ENCODE measurements at places on chromosomes 6 and 20.

DNA sequence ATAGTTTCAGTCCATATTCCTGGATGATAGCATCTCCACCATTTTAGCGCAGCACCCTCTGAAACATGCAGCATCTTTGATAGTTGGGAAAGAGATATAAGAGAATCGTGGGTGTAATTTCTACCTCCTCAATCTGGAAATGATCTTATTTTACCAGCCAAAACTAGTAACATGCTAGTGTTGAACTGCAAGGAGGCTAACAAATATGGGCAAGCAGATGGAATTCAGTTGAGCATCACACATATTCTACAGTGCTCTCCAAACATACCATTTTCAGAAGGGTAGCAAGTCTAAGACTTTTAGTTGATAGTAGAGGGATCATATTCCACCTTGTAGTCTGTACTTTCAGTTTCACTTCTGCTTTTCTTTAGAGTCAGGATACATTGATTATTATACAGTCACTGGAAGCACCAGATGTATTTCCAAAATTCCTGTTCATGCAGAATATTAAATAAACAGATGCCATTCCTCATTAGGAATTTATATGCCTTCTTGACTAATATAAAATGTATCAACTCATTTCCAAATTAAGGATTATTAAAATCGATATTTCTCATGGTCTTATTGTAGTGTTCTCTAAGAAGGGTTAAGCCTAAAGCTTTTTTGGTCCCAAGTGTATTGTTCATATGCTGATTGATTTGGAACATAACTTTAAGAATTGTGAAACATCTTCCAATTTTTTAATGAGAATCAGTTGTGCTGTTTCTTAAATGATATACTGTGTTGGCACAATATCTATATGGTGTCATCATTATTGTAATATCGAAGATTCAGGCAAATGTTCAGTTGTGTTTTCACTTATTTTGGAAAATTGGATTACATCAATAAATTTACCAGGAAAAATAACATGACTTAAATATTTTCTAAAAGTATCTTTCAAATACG is 362.0 kb downstream of the CENPW start:
- H3K27me3 ChIP-seq: no peaks in the 10 kb centered on the region
- H3K4me3 ChIP-seq: no peak overlapping the region
- DNase-seq: no peak
- H3K4me1 ChIP-seq: no peaks in the 10 kb centered on the region

DNA sequence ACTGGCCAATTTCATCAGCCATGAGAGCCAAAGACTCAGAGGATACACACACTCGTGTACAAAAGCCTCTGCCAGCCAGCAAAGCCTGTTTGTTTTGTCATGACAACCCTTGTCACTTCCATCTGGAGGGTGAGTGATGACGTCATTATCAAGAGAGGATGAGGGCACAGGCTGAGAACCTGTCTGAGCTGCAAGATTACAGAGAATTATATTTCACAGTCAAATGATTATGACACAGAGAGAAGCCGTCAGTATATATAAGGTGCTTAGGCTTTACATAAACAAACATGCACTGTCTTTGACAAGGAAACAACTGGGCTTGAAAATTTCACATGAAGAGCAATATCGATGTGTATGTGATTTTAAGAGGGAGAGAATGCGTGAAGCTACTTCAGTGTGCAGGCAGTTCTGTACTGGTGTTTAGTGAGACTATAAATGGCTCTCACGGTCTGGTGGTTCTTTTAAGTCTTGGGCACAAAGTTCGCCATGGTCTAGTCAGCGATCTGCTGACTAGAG is 36.5 kb upstream of the BCLAF1 start:
- no peak overlapping the region for H3K27ac ChIP-seq
- H3K4me3 ChIP-seq: no peak overlapping the region
- no peaks in the 10 kb centered on the region for H3K4me1 ChIP-seq
- no peaks in the 10 kb centered on the region for H3K36me3 ChIP-seq

- no peaks in the 10 kb centered on the region for H3K4me1 ChIP-seq
- H3K4me3 ChIP-seq: no peak overlapping the region
- H3K36me3 ChIP-seq: no peaks in the 10 kb centered on the region
- no peak overlapping the region for H3K27ac ChIP-seq
- H3K27me3 ChIP-seq: no peaks in the 10 kb centered on the region
Observed at GRCh38 chr20:54340667-54341081, 132.8 kb downstream of the PFDN4 start.

DNA sequence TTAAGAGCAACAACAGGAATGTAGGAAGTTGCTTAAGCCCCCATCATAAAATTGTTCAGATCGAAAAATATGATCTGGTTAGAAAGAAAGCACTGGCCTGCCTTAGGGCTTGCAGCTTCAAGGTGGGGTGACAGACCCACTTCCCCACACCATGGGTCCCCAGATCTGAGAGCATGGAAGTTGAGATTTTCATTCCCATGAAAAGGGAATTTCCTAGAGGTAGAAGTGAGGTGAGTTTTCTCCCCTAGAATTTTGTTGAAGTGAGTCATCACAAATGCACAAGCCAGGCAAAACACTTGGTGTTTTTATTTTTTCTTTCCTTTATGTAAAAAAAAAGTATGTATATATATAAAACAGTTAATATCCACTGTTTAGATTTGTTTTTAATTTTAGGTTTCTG is 213.6 kb upstream of the SUPT3H start:
- H3K36me3 ChIP-seq: no peaks in the 10 kb centered on the region
- no peak overlapping the region for H3K27ac ChIP-seq
- H3K27me3 ChIP-seq: no peaks in the 10 kb centered on the region
- no peak for DNase-seq
- H3K4me1 ChIP-seq: no peaks in the 10 kb centered on the region
- H3K4me3 ChIP-seq: no peak overlapping the region

DNA sequence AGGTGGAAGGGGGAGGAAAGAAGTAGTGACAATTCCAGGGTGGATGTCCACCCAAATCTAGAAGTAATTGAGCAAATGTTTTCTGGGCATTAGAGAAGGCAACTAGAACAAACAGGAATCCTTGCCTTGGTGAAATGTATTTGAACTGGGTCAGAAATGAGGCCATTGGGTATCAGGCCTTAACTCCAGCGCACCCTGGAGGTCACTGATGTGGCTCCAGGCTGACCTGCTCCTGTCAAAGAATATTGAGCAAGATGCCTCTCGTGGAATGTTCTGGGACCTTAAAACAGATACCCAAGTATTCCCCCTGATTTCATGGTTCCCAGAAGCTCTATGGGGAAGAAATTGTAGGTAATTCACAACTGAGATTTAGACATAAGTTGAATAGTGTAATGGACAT is 6.9 kb downstream of the HLA-DPB1 start:
- no peak for DNase-seq
- no peaks in the 10 kb centered on the region for H3K27me3 ChIP-seq
- H3K27ac ChIP-seq: peak overlapping the region; percentile 11
- H3K4me3 ChIP-seq: no peak overlapping the region

- H3K27ac ChIP-seq: no peak overlapping the region
- H3K36me3 ChIP-seq: no peaks in the 10 kb centered on the region
- H3K4me1 ChIP-seq: no peaks in the 10 kb centered on the region
- H3K4me3 ChIP-seq: no peak overlapping the region
- peaks cover 41% of the 10 kb centered on the region for H3K27me3 ChIP-seq
Observed at GRCh38 chr20:62715201-62715600, 6.6 kb downstream of the NTSR1 start.

- no peaks in the 10 kb centered on the region for H3K27me3 ChIP-seq
- H3K4me1 ChIP-seq: no peaks in the 10 kb centered on the region
- no peak overlapping the region for H3K4me3 ChIP-seq
- DNase-seq: no peak
Observed at GRCh38 chr6:157120534-157121232, 202.6 kb downstream of the TMEM242 start.

DNA sequence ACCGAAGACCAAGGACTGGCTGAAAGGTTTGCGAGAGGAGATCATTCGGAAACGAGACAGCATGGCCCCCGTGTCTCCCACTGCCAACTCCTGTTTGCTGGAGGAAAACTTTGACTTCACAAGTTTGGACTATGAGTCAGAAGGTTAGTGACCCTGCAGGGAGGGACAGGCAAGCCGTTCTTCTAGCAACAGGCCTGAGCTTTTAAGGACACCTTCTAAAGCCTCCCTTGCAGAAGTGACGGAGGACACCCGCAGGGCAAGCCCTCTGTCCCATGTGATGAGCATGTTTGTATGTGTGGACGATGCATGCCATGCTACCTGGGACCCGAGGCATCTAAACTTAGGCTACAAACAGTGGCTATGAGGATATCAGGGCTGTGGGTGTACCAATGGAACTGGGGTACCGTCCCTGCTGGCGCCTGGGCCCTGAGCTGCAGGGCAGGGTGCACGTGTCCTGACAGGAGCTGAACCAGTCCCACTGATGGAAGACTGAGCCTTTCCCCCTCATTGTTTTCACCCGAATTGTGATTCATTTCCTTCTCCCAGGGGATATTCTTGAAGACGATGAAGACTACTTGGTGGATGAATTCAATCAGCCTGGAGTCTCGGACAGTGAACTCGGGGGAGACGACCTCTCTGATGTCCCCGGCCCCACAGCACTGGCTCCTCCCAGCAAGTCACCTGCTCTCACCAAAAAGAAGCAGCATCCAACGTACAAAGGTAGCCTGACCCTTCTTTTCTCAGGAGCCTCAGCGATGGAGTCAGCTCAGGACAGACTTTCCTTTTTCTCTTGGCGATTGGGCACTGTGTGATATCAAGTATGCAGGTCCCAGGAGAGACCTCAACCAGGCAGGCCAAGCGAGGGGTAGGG is 84.4 kb downstream of the SERAC1 start:
- no peak for DNase-seq
- H3K27me3 ChIP-seq: no peaks in the 10 kb centered on the region
- H3K27ac ChIP-seq: no peak overlapping the region
- H3K4me1 ChIP-seq: no peaks in the 10 kb centered on the region
- peaks cover 4% of the 10 kb centered on the region for H3K36me3 ChIP-seq

DNA sequence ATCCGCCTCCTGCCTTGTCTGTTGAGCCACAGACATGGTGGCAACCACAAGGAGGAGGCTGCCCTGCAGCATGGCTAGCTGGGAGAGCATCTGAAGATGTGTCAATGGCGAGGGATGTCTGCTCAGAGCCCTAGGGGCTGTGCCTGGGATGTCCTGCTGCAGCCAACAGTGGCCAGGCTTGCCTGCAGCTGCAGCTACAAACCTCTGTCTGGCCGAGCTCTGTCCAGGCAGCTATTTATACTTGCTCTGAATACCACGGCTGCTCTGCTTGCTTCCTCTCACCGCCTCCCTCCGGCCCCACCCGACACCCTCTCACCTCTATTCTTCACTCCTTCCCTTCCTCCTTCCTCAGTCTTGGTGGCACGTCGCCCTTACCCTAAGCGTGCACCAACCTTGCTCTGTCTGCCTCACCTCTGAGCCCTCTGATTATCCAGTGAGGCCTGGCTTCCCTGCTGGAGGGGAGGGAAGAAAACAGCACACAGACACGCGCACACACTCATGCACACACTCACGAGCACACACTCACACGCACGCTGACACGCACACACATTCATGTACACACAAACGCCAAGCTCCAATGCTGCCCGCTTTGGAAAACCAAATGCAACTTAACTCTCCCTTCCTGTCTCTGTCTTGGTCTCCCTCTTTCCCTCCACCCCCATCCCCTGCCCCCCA is at the start of gene ANGPT4:
ANGPT4 (minus strand) TSS at position 210 of the 675 bp plus-strand sequence; CDS start at position 90, 120 bp downstream.
- H3K4me3 ChIP-seq: peak within 1 kb of the TSS; percentile 5
- no peak for DNase-seq
- no peaks in the 10 kb centered on the region for H3K36me3 ChIP-seq
- no peak within 1 kb of the TSS for H3K27ac ChIP-seq

- peak overlapping the region; percentile 92 for H3K27ac ChIP-seq
- H3K4me1 ChIP-seq: no peaks in the 10 kb centered on the region
- no peak for DNase-seq
- peak overlapping the region; percentile 85 for H3K4me3 ChIP-seq
- H3K27me3 ChIP-seq: no peaks in the 10 kb centered on the region
Observed at GRCh38 chr6:89146718-89147700, 1.2 kb downstream of the PM20D2 start.

- no peaks in the 10 kb centered on the region for H3K4me1 ChIP-seq
- no peak for DNase-seq
- H3K27me3 ChIP-seq: peaks cover 49% of the 10 kb centered on the region
- H3K36me3 ChIP-seq: no peaks in the 10 kb centered on the region
- H3K27ac ChIP-seq: no peak overlapping the region
- H3K4me3 ChIP-seq: no peak overlapping the region
Observed at GRCh38 chr6:28203201-28203600, 21.9 kb upstream of the ZSCAN9 start.

GRCh38 chr6:24982231-24982630 is 46.5 kb upstream of the RIPOR2 start:
- no peaks in the 10 kb centered on the region for H3K27me3 ChIP-seq
- no peaks in the 10 kb centered on the region for H3K4me1 ChIP-seq
- no peak for DNase-seq
- H3K36me3 ChIP-seq: no peaks in the 10 kb centered on the region
- H3K4me3 ChIP-seq: no peak overlapping the region
- no peak overlapping the region for H3K27ac ChIP-seq

DNA sequence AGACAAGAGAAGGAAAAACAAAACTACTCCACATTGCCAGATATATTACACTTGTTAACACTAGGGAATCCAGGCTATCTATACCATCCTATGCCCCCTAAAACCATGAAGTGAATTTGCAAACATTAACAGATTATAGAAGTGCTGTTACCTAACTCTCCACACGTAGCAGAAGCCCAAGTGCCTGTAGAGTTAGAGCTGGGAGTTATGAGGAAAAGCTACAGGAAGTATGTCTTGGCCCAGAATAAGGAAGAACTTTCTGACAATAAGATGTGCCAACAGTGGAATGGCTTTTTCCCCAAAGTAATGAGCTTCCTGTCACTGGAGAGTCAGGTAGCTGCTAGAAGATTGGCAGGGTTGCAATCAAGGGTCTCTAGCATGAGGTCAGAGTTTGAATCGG is 32.5 kb downstream of the ADGRG6 start:
- no peaks in the 10 kb centered on the region for H3K36me3 ChIP-seq
- DNase-seq: no peak
- H3K27me3 ChIP-seq: no peaks in the 10 kb centered on the region
- no peak overlapping the region for H3K27ac ChIP-seq
- no peak overlapping the region for H3K4me3 ChIP-seq
- H3K4me1 ChIP-seq: no peaks in the 10 kb centered on the region

GRCh38 chr20:38730167-38730988 is 6.1 kb downstream of the SLC32A1 start:
- no peak overlapping the region for H3K27ac ChIP-seq
- DNase-seq: no peak
- no peak overlapping the region for H3K4me3 ChIP-seq

DNA sequence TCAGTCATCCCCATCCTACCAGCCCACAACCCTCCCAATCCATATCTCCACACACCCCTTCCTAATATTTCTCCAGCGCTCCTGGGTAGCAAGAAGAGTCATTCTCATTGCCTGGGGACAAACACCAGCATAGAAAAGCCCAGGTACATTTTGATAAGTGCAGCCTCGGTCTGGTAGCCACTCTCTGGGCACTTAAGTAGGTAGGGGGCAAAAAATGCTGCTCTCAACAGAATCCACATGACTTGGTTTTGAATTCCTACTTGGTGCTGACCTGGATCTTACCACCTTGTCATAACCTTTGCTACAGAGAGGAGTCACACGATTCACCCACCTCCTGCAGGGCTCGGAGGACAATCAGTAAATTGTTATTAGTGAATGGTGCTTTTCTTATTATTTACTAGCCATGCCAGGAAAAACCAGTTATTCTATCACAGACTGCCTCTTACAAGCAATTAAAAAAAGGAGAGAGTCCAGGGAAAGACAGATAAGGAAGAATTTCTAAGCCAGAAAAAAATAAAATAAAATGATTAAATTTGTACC is 249.1 kb downstream of the LY86 start:
- H3K4me3 ChIP-seq: no peak overlapping the region
- DNase-seq: no peak
- no peak overlapping the region for H3K27ac ChIP-seq
- no peaks in the 10 kb centered on the region for H3K36me3 ChIP-seq
- no peaks in the 10 kb centered on the region for H3K4me1 ChIP-seq
